ENCODE measurements at places on chromosomes 7 and 10. TPM values are rescaled to one million over a fixed set of nuclear protein-coding genes. Genes with fewer than 3 reads are reported as not detected.

MRLN gene
- total RNA-seq, result not detected

DNA sequence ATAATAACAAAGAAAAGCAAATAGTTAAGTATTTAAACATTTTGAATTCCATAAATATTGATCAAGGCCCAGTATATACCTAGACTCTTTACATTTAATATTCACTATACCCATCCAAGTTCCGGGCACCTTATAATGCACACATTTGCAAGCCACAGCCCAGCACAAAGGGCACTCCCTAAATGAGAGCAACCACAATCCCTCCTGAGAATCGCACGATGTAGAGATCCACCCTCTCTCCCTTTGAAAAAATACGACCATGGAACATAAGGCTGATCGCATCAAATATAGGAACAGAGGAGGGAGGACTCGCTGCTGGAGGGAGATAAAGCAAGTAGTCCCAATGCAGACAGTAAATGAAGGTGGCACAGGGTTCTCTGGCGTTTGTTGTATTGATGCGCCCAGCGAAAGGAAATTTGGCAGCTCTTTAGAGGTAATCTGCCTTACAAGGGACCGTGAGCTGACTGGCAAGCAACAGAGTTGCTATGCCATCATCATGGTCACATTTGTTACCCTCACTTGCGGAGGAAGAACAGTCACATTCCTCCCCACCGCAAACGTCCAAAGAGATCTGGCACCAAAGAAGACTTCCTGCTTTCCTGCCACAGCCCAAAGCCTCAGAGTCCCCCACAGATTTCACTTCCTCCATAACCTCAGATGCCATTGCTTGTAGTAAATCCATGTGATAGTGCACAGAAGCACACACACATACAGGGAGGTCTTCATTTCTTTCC lies 16.1 kb upstream of the TAS2R40 start:
- H3K4me1 ChIP-seq, result no peaks in the 10 kb centered on the region
- no peaks in the 10 kb centered on the region for H3K27me3 ChIP-seq
- DNase-seq, result no peak
- H3K4me3 ChIP-seq, result no peak overlapping the region

DNA sequence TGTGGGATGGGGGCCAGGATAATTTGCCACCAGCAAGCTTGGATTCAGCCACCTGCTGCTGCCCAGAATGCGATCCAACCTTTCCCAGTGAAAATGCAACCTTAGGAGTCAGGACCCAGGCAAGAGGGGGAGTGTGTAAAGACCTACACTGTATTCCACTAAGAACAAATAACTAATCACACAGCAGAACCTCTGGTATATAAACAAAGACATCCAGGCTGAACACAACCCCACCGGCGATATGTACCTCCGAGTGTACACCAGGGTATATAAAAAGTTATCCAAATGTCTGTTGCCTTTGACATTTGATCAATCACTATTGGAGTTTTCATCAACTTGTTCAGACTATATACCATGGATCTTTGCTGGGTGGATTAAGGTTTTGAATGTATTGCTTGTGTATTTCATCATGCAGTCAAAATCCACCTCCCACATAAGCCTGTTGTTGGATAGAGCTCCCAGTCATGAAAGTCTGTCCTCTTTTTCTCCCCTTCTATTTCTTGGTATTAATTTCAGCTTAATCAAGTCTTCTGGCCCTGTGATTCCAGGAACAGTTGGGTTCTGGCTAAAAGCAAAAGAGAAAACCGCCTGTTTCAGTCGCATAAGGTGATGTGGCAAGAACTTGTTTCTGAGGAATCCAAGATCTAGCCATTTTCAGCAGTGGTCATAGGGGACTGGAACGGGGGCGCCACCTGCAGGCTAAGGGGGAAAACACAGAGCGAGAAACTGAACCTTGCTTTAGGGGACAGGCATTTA lies 290.7 kb downstream of the CCDC3 start:
- peaks cover 5% of the 10 kb centered on the region for H3K4me1 ChIP-seq
- peak; percentile 91 for DNase-seq
- no peak overlapping the region for H3K4me3 ChIP-seq

DNA sequence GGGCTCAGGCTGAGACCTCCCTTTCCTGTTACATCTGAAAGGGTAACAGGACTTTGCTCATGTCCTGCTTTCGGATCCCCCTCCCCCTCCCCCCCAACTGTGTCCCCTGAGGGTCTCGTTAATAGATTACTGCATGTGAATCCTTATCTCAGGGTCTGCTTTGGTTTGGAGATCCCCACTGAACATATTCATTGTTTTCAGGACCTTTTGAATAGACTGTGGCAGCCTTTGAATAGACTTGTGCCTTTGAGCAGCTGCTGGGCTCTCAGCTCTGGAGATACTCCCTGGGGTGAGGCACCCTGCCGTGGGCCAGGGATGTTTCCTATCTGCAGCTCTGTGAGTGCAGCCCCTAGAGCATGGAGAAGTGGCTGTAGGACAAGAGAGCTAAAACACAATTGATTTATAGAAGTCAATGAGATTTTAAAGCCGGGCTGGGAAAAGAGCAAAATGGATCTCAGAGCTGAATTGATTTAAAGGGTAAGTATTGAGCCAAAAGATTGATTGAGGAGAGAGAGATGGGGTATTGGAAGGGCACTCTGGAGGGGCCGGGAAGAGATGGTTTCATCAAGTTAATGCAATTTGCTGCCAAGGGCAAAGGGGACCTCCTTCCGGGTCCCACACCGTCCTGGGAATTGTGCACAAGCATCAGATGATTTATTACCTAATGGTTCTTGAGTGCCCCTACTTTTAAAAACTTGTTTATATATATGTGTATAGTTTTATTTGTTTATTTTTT lies 9.9 kb downstream of the ARHGAP22 start:
- no peak overlapping the region for H3K27ac ChIP-seq
- no peaks in the 10 kb centered on the region for H3K27me3 ChIP-seq
- H3K4me1 ChIP-seq, result no peaks in the 10 kb centered on the region

Data from endodermal cell (in vitro differentiated cells).